ENCODE measurements at places on chromosomes 2 and 18.

GRCh38 chr2:81576713-81577112 lies 1272.2 kb upstream of the LRRTM1 start:
- DNase-seq, result no peak

DNA sequence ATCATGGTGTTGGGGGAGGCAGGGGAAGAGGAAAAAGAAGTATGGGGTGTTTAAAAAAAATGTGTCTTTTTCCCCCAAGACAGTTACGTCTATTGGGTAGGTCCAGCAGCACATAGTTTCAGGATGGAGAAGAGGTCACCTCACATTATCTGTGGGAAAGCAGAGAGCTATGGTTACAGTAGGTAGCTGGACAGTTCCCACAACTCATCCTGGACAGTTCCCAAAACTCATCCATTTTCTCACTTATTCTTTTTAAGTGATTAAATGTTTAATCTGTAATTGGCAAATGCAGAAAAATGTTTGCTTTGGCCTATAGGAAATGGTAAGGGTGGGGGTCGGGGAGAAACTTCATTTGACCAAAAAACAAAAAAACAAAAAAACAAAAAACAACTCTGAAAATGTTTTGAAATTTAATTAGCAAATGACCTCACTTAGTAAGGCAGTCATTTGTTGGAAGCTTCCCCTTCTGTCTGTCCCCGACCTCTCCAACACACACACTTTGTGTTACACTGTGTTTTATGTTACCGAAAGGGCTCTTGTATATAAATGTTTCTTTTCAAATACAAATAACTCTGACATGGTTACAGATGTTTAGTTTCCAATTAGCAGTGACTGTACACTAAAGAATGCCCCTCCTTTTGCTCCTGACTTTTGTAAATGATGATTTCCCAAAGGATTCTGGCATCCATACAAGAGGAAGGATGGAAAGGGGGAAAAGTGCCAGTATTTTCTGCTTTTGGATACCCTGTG lies 173.3 kb upstream of the ZFP36L2 start:
- DNase-seq, result no peak

GRCh38 chr2:157809212-157809611 lies 66.9 kb downstream of the ACVR1 start:
- no peak for DNase-seq

GRCh38 chr2:30283931-30284565 lies 52.7 kb downstream of the LBH start:
- no peak for DNase-seq

DNA sequence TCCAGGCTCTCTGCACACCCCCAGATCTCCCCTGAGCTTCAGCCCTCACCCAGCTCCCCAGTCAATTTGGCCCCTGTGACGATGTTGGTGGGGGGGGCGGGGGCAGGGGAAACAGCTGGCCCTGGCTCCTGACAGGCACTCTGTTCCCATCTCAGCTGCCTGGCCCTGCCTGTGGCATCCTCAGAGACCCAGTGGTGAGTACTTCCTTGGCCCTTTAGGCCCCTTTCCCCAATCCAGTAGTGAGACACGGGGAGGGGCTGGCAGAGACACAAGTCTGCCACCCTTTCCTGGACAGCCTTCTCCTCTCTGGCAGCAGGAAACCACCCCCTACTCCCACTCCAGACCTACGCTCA lies 19.3 kb upstream of the C1QL2 start:
- no peak for DNase-seq

DNA sequence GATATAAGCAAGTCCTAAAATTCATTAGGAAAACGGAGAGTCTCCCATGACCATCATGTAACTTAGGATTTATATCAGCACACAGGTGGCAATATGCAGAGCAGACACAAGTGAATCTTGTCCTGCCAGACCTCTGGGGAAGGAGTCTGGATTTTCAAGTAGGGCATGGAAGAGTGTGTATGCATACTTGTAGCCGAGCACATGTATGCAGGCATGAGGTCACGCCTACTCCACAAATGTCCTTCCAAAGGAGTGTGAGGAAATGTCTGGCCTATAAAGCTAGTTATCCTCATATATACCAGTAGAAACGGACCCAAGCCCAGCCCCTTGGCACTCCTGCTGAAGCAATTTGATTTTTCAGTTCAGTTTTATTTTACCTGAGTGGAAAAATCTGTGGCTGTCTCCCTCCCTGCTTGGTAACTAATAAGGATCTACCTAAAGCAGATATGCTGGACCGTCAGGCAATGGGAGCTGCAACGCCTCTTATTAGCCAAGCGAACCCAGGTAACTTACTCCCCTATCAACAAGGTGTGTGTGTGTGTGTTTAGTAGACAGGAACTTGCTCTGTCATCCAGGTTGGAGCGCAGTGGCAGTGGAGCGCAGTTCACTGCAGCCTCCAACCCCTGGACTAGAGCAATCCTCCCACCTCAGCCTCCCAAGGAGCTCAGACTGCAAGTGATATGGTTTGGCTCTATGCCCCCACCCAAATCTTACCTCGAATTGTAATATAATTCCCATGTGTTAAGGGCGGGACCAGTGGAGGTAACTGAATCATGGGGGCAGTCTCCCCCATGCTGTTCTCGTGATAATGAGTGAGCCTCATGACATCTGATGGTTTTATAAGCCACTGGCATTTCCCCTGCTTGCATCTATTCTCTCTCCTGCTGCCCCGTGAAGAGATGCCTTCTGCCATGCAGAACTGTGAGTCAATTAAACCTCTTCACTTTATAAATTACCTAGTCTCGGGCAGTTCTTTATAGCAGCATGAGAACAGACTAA lies 2.8 kb downstream of the STAT1 start:
- DNase-seq, result no peak

DNA sequence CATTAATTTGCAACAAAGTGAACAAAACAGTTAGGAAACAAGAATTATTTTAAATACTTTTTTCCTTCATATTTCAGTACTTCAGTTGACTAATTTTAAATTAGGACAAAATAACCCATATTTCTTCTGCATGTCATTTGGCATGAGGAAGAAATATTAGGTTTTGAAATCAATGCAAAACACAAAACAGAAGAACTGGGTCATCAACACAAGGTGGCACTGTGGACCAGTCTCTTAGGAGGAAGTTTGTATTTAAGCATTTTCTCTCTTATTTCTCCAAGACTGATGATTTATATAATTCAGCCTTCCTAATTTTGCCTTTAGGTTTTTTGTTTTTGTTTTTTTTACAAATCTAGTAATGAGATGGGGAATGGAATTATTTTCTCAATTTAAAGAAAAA lies 352.8 kb upstream of the KCNH7 start:
- DNase-seq, result no peak

GRCh38 chr2:6352247-6352646 lies 513.5 kb downstream of the CMPK2 start:
- no peak for DNase-seq

DNA sequence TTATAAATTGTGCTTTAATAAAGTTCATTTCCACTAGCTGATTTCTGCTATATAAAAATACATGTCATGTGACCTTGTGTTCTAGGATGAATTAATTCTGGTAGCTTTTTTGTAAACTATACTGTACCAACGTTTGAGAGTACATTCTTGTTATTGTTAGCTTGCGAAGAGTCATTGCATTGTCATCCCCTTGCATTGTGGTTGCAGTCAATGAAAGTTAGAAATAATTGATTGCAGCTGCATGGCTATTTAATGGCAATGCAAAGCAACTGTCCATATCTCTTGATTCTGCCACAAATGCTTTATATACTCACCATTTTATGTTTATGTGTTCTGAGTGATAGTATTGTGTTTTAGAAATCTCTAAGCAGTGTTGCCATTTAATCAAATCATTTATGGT lies 91.6 kb downstream of the ZNF407 start:
- DNase-seq, result no peak

GRCh38 chr2:237766340-237766739 lies 32.2 kb upstream of the RBM44 start:
- no peak for DNase-seq

DNA sequence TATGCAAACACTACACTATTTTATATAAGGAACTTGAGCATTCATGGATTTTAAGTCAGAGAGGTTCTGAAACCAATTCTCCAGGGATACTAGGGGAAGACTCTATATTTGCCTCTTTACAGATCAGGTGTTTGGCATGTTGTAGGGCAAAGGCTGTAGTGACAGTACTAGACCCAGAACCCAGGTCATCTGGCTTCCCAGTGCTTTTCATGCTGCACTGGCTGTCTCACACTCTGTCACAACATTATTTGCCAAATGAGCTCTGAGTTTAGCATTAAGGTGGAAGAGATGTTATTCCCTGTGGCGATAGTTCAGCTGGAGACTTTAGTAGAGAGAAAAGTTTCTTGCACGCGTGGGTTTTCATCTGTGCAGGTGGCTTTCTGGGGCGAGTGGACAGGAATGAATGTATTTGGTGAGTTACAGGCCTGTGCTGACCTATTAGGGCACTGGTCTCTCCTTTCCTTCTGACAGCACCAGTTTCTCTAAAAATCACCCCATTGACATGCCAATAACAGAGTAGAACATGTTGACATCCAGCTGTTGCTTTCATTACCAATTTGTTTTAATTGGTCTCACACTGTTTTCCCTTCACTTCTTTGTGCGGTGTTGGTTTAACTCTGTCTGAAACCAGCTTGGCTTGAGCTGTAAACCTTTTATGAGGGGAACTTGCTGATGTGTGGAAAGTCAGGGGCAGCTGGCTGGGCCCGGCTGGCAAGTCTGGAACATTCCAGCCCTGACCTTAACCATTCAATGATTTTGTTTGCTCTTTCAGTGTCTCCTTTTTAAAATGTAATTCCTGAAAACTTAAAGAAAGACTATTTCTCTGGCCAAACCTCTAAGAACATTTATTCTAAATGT lies 643.0 kb upstream of the FAM98A start:
- no peak for DNase-seq

DNA sequence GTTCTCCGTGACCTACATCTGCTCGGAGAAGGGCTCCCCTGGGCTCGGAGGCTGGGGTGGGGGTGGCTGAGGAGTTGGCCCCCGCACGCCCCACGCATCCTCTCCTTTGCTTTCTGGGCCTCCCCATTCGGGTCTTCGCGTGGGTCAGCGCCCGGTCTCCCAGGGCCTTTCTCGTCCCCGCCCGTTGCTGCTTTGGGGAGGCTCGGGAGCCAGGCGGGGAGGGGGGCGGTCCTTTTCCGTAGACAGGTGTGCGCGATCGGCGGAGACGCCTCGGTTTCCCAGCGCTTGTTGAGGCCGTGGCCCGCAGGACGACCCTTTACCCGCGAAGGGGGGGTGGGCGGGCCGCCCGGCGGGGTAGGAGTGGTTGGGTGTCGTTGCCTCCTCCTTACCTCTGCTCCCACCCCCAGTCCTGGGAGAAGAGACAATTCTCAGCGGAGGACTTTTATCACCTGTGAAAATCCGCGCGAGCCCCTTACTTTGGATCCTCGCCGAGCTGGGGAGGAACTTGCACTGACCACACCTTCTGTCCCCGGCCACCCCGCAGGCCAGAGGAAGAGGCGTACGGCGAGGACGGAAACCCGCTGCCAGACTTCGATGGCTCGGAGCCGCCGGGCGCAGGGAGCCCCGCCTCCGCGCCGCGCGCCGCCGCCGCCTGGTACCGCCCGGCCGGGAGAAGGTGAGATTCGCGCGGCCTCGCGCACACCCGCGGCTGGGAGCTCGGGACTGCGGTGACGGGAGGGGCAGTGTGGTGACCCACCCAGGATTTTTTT lies 2.6 kb downstream of the ADCYAP1 start:
- no peak for DNase-seq

DNA sequence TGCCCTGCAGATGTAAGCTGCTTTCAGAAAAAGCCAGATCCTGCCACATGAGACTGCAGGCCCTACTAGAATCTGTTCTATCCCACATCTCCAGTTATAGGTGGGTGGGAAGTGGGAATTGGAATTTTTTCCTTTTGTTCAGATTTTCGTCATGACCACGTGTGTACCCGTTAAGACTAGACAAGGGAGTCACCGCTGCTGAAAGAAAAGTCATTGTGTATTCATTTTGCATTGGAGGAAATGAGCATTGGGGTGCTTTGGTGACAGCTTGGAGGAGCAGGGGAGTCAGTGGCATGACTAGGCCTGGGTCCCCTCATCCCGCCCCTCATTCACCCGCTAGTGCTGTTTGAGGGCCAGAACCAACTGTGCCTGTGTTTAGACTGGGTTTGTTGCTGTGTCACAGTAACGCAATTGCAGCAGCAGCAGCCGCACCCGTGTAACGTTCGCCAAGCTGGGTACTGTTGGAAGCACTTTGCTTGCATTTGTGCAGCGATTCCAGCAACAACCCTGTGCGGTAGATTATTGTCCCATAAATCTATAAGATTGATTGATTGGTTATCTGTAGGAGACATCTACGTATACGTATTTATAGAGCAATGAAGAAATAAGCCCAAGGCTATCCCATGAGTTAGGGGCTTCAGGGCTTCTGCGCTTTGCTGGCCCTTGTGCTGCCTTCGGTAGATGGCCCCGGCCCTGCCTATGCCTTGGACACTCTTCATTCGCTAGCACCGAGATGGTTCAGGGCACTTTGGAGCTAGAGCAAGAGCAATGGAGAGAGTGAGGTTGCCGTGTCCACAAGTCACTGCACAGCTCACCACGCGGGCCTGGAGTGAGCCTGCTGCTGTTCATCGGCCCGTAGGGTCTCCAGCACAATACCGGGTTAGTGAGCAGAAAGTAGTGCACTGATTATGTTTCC lies 194.9 kb downstream of the AGAP1 start:
- DNase-seq, result no peak

- DNase-seq, result no peak
These were observed 69.9 kb upstream of the FAM136A start for GRCh38 chr2:70371753-70372152.

GRCh38 chr2:58938988-58939387 lies 697.9 kb upstream of the FANCL start:
- DNase-seq, result no peak

- DNase-seq, result no peak
These were observed 280.5 kb downstream of the TCF4 start for GRCh38 chr18:55307505-55307904.

DNA sequence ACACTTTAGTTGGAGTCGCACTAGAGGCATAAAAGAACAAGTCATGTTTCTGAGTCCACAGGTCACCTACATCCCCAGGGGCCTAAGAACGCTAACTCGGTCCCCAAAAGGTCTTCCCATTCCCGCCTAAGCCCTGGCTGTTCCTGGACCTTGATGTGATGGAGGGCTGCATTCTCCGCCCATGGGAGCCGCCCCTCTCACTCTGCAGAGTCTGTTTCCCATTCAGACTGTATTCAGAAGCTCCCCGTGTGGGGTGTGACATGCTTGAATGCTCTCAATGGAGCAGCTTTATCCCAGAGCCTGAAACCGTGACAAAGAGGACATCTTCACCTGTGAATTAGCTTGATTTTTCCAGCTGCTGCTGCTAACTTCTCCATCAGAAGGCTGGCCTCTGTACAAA lies 319.0 kb upstream of the KLHL29 start:
- DNase-seq, result no peak

- DNase-seq, result no peak
These were observed 158.3 kb downstream of the PDE11A start for GRCh38 chr2:177914247-177914646.

Measured in cortex of kidney (tissue), 1 donor.